ENCODE measurements at places on chromosomes 4 and X.

DNA sequence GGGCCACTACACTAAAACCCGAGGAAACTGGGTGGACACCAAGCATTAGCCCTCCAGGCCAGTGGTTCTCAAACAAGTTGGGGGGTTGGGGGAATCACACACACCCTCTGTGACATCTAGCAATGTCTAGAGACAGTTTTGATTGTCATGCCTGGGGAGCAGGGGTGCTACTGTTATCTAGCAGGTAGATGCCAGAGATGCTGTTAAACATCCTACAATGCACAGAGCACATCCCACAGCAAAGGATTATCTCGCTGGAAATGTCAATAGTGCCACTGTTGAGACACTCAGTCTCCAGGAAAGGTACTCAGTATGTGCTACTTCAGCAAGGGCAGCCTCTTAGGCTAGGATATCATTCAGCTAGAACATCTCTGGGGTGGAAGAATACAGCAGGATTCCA lies 1.3 kb downstream of the SMC1A start:
- no peak for DNase-seq

DNA sequence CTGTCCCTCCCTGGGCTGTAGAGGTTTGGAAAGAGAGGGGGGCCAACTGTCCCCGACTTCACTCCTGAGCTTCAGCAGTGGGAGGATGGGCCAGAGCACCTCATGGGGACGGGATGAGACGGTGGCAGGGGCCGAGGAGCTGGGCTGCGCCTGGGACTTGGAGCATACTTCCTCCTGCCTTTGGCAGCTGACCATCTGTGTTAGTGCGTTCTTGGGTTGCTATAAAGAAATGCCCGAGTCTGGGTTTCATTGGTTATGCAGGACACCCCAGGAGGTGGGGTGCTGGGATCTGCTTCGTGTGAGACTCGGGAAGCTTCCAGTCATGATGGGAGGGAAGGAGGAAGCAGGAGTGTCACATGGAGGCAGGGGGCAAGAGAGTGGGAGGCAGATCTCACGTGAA lies 7.4 kb downstream of the PSAPL1 start:
- no peak for DNase-seq

DNA sequence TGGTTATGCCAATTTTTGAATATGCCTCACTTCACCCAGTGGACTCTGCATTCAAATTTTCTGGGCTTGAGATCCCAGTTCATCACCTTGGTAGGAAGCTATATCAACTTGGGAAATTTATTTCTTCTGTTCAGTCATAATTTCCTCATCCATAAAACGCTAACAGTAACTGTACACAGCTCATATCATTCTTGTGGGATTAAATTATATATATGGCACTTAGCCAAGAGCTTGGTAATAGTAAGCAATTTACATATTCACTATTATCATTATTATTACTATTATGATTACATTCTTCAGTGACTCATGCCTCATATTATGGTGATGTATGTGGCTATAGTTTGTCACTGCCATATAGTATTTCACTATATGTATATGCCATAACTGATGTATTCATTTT lies 177.6 kb downstream of the CPE start:
- no peak for DNase-seq

GRCh38 chr4:57168982-57169381 lies 58.8 kb upstream of the IGFBP7 start:
- DNase-seq: no peak

DNA sequence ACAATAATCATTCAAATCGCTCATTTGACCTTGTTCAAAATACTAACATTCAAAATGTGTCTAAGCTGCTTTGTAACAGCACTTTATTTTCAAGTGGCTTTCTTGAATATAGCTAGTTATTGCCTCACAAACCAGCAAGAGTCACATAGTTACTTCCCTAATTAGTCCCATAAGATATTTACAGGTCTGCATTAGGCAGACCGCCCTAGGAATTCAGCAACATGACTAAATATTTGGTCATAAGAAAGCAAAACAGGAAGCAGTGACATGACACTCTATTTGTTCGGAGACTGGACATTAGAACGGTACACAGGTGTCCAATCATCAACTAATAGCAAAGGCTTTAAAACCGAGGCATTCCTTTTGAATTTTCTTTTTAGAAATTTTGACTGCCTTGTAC lies 262.0 kb downstream of the COL25A1 start:
- no peak for DNase-seq

DNA sequence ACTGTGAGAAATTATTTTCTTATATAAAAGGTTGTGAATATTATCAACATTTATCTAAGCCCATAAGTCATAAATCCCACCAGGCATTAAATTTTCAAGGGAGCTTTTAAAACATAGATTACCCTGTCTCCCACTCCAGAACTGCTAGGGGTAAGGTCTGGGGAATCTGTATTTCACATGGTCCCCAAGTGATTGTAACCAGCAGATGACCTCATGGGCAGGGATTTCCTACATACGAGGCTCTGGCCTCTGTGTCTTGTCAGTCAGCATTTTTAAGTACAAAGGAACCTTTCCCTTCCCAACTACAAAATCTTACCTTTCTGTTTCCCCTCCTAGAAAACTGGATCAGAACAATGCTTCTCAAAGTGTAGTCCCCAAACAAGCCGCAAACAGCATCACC lies 188.6 kb downstream of the TSPAN5 start:
- DNase-seq: no peak

- no peak for DNase-seq
Measured at GRCh38 chr4:91319556-91320268, 984.1 kb upstream of the GRID2 start.

DNA sequence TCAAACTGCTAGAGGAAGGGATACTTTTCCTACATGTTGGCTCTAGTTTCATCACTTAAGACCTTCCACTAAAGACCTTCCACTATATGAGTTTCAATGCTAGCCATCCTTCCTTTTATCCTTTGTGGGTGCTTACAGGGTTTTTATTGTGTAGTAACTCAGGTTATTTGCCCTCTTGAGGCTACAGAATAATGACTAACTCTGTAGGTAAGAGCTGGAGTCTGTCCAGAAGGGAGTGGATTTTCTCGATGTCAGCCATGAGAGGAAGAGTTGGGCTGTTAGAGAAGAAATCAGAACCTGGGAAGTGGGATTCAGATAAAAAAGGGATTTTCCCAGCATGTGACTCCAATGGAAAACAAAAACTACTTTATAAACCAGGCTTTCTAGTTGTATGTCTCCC lies 27.5 kb upstream of the HERC5 start:
- no peak for DNase-seq

DNA sequence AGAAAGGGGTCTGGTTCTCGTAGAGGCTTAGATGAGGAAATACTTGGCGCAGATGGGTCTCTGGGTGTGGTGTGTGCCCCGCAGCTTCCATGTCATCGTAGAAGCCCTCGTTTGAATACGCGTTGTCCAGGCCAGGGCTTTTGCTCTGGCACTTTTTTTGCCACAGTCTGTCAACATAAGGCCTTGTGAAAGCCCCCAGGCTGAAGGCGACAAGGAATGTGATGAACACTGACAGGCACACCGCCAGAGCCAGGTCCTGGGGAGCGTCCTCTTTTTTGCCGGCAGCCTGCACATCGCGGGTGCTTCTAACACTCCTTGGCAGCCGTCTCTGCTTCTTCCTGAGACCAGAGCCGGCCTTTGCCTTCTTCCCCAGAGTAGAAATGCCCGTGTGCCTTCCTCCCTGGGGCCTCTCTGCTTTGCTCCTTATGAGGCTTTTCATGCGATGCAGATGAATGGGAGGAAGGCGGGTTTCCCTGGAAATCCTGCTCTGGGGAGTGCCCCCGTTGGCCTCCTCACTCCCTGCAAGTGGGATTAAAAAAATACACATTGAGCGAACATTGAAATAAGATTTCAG lies 24.4 kb downstream of the LRRC66 start:
- DNase-seq: no peak

GRCh38 chr4:185695743-185696142 lies 116.3 kb downstream of the SORBS2 start:
- DNase-seq: no peak

DNA sequence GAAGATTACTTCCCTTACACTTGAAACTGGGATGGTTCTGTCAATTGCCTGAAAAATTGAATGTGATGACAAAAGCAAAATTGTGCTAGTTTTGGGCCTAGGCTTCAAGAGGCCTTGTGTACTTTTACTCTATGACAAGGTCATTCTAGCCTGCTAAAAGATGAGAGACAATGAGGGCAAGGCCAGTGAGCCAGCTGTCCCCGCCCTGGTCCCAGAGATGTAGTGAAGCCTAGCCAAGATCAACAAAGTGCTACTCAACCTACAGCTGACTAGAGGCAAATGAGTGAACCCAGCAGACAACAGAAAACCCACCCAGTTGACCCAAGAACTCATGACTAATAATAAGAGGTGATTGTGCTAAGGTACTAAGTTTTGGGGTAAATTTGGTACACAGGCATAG lies 248.7 kb downstream of the IL15 start:
- DNase-seq: no peak

- DNase-seq: no peak
Measured at GRCh38 chr4:99846891-99847290, 30.3 kb downstream of the DAPP1 start.

DNA sequence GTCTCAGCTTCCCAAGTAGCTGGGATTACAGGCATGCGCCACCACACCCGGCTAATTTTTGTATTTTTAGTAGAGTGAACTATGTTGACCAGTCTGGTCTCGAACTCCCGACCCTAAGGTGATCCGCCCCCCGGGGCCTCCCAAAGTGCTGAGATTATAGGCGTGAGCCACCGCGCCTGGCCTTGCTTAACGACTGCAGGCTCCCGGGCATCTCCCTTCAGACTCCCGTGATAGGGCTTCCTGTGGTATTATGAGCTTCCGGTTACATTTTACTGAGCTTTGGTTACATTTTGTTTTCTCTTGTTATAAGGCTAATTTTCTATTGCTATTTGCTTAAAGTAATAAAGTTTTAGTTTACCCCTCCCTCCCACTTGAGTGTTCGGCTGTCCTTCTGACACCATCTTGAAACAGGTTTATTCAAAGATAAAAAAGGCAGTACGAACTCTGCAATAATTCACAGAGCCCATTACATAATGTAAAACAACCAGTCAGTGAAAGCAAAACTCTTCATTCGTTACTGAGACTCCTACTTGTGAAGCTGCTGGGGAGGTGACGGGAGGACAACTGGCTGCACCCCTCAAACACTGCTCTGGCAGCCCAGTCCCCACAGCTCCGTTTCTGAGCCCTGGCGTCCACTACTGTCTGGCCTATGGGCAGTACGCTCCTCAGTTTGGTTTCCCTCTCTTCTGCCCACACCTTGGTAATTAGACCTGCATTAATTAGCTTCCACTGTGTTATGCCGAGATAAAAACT lies 795.7 kb upstream of the SLIT2 start:
- no peak for DNase-seq

Data from anterior cingulate cortex (tissue), 58 donors.